ENCODE measurements at places on chromosomes 1 and 21.
A peak's percentile ranks its signal among the peaks of the same experiment; 100 is the strongest.

GRCh38 chr1:85884372-85885035 lies 176.3 kb upstream of the ZNHIT6 start:
- DNase-seq = no peak

DNA sequence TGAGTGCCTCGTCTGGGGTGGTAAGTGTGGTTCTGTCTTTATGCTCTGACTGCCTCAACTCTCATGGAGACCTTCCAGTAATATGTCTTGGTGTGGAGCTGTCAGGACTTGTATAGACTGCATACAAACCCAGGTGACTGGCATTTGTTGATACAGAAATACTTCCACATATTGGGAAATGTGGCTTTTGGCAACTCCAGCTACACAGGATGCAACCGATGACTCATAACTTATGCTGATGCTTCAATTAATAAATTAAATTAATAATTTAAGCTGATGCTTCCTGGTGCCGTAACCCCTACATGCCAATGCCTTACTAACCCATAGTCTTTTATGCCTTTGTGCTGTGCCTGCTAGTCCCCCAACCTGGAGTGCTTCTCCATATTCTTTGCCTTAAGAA lies 72.3 kb upstream of the ARTN start:
- DNase-seq = no peak

DNA sequence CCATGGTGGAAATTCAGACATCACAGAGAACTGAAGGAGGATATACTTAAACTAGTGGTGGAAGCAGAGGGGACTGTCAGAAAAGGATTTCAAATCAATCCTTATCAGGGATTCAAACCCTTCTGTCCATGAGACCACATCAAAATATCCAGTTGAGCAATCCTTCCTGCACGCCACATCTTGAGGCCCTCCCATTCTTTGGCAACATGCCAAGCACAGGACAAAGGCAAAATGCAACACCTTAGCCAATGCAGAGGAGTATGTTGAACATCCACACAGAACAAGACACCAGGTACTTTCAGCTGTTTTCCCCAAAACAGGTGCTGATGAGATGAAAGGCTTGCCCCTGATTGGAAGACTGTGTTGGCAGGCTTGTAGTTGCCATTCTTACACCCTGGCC lies 81.8 kb upstream of the PLXNA2 start:
- DNase-seq = no peak

DNA sequence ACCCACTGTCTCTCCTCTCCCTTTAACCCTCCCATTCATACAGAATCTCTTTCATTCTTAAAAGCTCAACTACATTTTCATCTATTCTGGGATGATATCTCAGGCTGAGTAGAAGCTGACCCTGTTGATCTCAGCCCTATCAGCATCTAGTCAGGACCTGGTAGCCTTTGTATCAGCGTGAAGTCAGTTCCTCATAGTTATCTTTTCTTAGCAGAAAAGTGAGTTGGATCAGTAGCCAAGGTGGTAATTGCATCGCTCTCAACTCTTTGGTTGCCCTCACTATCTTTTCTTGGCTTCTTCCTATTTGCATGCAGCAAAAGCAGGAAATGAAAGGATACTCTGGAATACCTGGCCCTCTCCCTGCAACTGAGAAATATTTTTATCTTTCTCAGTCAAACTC lies 13.6 kb upstream of the GOLT1A start:
- no peak for DNase-seq

DNA sequence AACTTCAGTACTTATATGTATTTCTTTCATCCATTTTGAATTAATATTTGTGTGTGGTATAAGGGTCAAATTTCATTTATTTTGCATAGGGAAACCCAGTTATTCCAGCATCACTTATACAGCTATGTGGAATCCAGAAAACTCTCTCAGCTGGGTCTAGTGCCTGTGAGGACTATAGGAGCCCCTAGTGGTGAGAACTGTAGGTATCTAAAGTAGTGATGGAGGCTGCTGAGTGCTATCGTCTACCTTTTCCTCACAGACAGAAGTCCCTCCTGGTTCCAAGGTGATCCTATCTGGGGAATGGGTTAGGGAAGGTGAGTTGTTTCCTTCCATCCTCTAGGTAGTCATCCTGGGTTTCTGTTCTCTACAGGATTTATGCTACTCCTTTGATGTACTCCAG lies 352.0 kb upstream of the C1orf87 start:
- DNase-seq = no peak

DNA sequence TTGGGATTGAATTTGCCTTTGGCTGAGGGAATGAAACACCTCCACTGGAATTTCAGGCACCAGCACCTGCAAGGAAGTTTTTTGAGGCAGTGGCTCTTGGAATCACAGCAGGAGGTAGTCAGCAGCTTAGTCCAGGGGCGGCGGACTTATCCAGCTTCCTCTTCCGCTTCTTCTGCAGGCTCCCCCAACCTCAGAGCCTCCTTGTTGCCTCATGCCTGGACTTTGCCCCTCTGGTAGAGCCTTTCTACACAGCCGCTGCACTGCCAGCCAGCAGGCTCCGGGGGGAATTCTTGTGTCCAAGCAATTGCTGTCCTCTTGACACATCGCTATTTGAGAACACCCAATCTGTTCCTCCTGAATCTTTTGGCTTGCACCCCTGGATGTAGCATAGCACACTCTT lies 4.4 kb upstream of the RHEX start:
- peak; percentile 15 for DNase-seq

- peak; percentile 80 for DNase-seq
Measured at GRCh38 chr1:207698822-207699483, 52.9 kb upstream of the CD46 start.

All from midbrain (tissue), 1 donor.